ENCODE measurements at places on chromosomes 2 and 18. TPM values are rescaled to one million over a fixed set of nuclear protein-coding genes. Genes with fewer than 3 reads are reported as not detected.

The KHK gene
- total RNA-seq: 1.3 TPM

The CAPG gene
- 155 TPM for total RNA-seq

The ICOS gene
- total RNA-seq: 1.0 TPM

The SULT6B1 gene
- not detected for total RNA-seq

The GCG gene
- total RNA-seq: not detected

The GALR1 gene
- 0.11 TPM for total RNA-seq

The FASTKD1 gene
- total RNA-seq: 33.3 TPM

The TSN gene
- 41.4 TPM for total RNA-seq

The ACADL gene
- 72.7 TPM for total RNA-seq

The PAX8 gene
- total RNA-seq: 2,156 TPM

The NABP1 gene
- 28.6 TPM for total RNA-seq

The VWC2L gene
- not detected for total RNA-seq

The FAM110C gene
- total RNA-seq: 10.0 TPM

The IGFBP5 gene
- 989 TPM for total RNA-seq

The DNAJC5G gene
- total RNA-seq: not detected
